ENCODE measurements at places on chromosomes 6 and 20.

DNA sequence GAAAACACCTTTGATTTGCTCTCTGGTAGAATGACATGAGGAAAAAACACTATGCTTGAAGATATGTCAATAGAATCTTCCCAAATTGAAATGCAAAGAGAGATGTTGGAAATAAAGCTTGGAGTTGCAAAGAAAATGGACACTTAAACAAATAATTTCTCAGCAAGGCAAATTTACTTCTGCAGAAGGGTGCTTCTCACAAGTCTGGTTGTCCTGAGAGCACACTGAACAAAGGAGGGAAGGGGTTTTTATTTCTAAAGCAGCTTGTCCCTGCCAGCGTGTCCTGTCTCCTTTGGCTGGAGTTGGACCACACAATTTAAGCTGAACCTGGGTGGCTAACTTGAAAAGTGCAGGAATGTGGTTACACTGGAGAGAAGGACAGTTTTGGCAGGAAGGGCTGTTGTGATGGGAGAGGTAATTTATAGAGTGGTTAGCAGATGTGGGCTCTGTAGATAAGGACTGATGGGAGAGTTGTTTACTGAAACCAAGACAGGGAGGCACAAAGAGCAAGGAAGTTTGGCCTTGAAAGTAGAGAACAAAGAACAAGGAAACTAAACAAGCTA, 454.6 kb upstream of the EYS start:
- no peak for DNase-seq

- DNase-seq = no peak
Observed at GRCh38 chr20:22680031-22680740, 95.8 kb upstream of the FOXA2 start.

DNA sequence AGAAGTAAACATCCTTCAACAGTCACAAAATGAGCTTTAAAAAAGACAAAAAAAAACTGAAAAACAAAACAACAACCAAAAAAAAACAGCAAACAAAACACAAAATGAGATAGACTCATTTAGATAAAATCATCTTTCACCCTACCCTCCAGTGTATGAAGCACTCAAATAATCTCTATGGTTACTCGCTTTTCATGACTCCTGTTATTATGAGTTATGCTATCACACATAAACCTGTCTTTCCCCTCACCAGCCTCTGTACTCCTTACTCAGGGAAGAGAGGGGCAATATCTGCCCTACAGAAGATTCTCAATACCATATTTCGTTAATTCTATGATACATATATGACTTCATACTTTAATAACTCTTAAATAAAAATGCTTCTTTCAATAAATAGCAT, 158.2 kb downstream of the TPBG start:
- no peak for DNase-seq

- peak; percentile 30 for DNase-seq
Observed at GRCh38 chr20:47319517-47320252, 36.8 kb downstream of the ZMYND8 start.

- no peak for DNase-seq
Observed at GRCh38 chr20:39880890-39881289, 808.1 kb downstream of the MAFB start.

- DNase-seq = no peak
Observed at GRCh38 chr6:33732385-33732784, 14.3 kb downstream of the IP6K3 start.

- DNase-seq = peak; percentile 32
Observed at GRCh38 chr6:26175428-26176181, 88.4 kb downstream of the HFE start.

GRCh38 chr20:20455926-20456325, 88.0 kb downstream of the INSM1 start:
- no peak for DNase-seq

GRCh38 chr20:25021336-25021735, 28.8 kb upstream of the APMAP start:
- DNase-seq = no peak

DNA sequence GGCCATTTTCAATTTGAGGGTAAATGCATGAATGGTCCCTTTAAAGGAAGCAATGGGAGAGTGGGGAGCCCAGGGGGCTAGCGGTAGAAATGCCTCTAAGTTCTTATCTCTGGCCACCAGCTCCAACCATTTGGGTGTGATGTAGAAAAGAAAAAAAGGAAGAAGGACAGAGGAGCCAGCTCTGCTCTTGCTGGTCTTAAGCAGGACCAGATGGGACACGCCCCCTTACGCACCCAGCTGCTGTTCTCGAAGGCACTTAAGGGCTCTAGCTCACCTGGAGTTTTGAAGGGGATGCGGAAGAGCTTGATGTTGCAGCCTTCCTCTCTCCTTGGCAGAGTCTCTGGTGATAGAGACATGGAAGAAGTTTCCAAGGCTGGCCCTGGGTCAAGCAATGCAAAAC, 59.5 kb upstream of the RNF144B start:
- DNase-seq = no peak

- DNase-seq = no peak
Observed at GRCh38 chr6:81561731-81562130, 190.8 kb downstream of the TENT5A start.

DNA sequence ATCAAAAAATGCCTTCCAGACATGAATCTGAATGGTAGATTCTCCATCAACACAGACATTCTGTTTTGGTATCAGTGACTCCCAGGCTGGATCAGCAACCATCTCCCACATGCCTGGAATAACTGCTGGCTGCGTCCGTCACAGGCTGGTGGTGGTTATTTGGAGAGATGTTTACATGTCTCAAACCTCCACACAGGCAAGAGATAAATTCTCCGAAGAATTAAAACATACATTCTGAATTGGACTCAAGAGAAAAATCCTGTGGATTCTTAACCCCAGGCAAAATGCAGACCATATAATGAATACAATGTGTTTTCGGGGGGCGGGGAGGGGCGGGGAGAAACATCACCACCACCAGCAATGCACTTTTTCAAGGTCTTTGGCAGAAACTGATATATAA, 108.2 kb downstream of the THBS2 start:
- DNase-seq = no peak

DNA sequence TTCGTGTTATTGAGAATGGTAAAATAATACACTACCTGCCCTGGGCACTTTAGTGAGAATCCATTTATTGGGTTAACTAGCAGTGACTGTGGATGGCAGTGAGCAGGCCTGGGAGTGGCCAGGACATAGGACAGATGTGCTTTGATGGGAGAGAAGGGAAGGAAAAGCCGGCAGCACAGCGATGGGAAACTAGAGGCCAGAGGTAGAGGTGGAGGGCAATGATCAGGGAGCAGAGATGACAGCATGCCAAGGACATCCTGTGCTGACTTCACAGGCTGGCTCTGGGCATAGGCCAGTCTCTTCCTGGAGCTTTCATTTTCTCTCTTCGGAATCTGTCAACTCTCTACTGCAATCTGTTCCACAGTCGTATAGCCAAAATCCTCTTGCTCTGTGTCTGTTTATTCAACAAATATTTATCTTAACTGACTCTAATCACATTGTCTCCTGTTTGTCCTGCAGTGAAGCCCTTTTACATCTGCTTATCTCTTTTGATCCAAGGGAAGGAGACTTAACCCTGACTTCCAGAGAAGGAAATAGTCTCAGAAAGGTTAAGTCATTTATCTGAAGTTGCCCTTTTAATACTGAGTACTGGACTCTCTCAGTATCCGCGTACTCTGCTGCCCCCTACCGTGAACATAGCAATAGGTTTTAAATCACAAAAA, 18.4 kb upstream of the MMP24 start:
- peak; percentile 67 for DNase-seq

- DNase-seq = no peak
Observed at GRCh38 chr6:31728767-31729514, at the start of gene DDAH2. Gene DDAH2, minus strand, starts transcription at chr6:31729299. Its CDS starts 138 bp downstream, at chr6:31729161.

DNA sequence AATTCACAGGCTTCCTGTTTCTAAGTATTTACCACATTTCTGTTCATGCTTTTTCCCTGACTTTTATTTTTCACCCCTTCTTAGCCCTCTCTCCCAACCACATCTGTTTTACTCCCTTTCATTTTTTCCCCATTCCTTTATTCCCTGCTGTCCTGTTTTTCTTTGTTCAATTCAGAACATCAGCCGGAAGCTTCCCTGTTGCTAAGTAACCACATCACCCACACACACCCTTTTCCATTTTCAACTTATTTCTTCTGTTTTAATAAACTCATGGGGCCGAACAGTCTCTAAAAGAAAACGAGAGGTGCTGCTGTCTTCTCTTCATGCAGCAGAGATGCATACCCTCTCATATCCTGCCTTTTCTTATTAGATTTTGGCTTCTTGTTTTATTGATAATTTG, 53.5 kb upstream of the CEP85L start:
- DNase-seq = no peak

DNA sequence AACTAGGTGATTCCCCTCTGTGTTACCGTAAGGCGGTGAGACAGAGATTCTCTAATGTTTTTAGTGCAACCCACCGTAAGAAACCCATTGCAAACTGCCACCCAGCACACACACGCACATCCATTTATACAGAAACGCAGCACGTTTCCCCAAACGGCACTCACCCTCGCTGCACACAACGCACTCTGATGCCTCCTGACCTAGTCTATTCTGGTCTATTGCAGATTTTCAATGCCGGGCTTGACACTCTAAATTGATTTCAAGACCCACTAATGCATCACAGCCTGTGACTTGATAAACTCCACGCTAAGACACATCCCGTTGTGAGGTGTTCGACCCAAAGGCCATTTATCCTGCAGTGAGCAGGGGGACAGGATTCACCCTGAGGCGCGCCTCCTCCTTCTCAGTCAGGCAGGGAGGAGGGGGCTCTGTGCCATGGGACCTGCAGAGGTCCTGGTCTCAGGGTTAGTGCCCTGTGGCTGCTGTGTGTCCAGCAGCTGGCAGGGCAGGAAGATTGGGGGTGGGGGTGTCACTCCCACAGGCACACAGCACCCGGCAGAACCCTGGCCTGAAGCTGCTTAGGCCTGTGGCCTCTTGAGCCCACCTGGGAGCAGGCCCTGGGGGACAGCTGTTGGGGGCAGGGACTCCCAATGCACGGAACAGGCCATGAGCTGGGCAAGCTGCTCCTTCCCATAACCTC, 335.6 kb downstream of the PREX1 start:
- DNase-seq = no peak

GRCh38 chr6:44549516-44549915, 162.0 kb downstream of the CDC5L start:
- no peak for DNase-seq

- no peak for DNase-seq
Observed at GRCh38 chr6:87667032-87667431, 35.0 kb downstream of the AKIRIN2 start.

DNA sequence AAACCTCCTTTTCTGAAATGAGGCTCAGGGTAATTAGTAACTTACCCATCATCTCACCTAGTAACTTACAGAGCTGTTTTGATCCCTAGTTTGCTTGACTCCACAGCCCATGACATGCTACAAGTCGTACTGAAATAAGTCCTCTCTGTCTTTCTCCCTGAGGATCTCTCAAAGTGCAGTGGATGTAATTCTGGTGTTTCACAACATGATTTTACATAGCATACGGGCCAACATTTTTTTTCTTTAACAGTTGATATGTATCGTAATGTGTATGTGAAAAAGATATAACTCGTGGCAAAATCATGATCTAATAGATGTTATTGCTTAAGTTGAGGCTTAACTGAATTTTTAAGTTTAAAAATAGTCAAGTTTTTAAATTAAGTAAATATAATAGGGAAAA, 45.0 kb downstream of the TSHZ2 start:
- no peak for DNase-seq

DNA sequence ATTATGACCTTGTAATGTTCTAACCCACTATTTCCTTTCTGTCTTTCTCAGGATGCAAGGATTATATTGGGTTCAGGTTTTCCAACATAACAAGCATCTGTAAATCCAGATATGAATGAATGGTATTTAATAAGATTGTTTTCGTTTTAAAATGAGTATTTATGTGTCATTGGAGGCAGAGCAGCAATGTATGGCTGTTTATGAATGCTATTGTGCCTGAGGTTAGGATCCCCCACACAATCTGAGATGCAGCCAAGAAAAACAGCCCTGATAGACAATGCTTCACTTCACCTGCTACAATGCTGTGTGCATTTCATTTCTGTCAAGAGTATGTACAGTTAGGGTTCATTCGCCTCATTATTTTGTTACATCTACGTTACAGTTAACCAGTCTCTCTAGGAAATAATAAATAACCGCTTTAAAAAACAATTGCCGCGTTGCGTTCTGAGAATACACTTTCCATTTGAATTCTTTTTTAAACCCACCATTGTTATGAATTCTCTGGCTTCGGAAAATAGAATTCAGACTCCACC, 19.6 kb downstream of the TFAP2A start:
- peak; percentile 27 for DNase-seq

DNA sequence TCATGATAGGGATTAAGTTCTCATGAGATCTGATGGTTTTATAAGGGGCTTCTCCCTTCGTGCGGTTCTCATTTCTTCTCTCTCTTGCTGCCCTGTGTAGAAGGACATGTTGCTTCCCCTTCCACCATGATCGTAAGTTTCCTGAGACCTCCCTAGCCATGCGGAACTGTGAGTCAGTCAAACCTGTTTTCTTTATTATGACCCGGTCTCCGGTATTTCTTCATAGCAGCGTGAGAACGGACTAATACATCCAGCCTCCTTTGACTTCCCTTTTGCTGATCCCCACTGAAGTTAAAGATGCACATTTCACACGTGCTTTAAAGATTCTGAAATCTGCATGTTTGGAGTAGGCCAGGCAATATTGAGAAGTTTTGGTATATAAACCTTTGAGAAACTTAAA, 543.1 kb downstream of the PRKN start:
- no peak for DNase-seq

DNA sequence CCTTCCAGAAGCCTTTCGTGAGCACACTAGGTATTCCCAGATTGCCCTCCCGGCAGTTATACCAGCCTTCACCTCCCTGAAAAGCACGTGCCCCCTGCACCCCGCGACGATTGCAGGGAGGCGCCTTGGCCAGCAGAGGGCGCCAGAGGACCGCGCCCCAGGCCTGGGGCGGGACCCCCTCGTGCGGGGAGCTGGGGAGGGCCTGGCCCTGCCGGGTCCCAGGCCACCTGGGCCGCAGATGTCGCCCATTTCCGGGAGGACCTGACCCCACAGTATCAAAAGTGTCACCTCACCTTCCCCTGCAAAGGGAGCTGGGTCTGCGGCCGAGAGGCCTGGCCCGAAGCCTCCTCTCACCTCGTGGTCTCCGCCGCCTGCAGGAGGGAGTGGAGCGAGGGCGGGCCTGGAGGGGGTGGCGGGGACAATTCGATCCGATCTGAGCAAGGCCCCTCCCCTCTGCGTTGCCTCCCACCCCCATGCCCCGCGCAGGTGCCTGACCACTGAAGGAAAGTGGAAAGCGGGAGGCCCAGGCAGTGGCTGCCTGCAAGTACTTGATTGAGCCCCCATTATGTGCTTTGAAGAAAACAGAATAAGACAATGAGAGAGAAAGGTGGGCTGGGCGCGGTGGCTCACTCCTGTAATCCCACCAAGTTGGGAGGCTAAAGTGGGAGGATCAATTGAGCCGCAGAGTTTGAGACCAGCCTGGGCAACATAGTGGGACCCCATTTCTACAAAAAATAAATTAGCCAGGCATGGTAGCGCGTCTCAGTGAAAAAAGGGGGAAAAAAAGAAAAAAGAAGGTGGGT, 3.5 kb upstream of the SNAI1 start:
- peak; percentile 14 for DNase-seq

DNA sequence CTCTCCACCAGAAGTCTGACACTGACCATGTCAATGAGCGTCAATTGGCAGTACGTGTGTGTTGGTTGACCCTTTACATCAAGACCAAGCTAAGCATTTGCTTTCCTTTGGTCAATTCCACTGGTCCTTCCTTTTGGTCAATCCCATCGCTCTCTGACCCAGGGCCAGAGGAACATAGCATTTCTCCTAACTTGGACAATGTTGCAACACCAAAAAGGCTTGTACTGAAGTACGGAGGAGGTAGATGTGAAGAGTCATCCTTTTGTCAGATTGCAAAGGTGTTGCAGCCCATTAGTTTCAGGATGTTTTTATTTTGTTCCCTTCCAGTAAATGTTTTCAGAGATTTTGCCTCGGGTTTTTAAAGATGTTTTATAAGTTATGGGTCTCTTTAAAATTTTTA, 24.6 kb downstream of the EDN1 start:
- no peak for DNase-seq
